Bronchial smooth muscle cell (primary cell): ENCODE measurements at places on chromosomes 7 and 10. TPM values are rescaled to one million over a fixed set of nuclear protein-coding genes. Genes with fewer than 3 reads are reported as not detected.

The BCCIP gene
- total RNA-seq, result 25.7 and 31.7 TPM in 2 replicates

The MYO1G gene
- total RNA-seq, result under 0.01 TPM in 2 replicates

The TRIL gene
- total RNA-seq, result under 0.01 and 2.1 TPM in 2 replicates

The PRTFDC1 gene
- 28.1 and 58.6 TPM in 2 replicates for total RNA-seq

The EVX1 gene
- total RNA-seq, result not detected in 2 replicates

The RBM48 gene
- total RNA-seq, result 10.2 and 11.7 TPM in 2 replicates

The ANKRD7 gene
- total RNA-seq, result 1.6 and 2.0 TPM in 2 replicates

The OR2A1 gene
- total RNA-seq, result 0.09 TPM in 1 of 2 replicates, not detected in the other

The SCIN gene
- 0.16 TPM in 1 of 2 replicates, not detected in the other for total RNA-seq

The NPY4R gene
- under 0.01 TPM in 1 of 2 replicates, not detected in the other for total RNA-seq

The CACNB2 gene
- total RNA-seq, result 1.2 and 1.3 TPM in 2 replicates

The NUTM2B gene
- 0.16 and 0.52 TPM in 2 replicates for total RNA-seq

The SOSTDC1 gene
- total RNA-seq, result 0.16 TPM in 1 of 2 replicates, not detected in the other

The KLF14 gene
- total RNA-seq, result under 0.01 TPM in 1 of 2 replicates, not detected in the other

The LRGUK gene
- 0.09 and 0.16 TPM in 2 replicates for total RNA-seq

The TMEM236 gene
- total RNA-seq, result under 0.01 TPM in 1 of 2 replicates, not detected in the other

The KIAA1217 gene
- 0.26 and 1.4 TPM in 2 replicates for total RNA-seq

The SUMF2 gene
- 166 and 232 TPM in 2 replicates for total RNA-seq

The SFRP4 gene
- total RNA-seq, result 0.32 and 1.5 TPM in 2 replicates

The TMEM140 gene
- 12.0 and 14.7 TPM in 2 replicates for total RNA-seq

The DDC gene
- total RNA-seq, result not detected in 2 replicates

The NOD1 gene
- total RNA-seq, result 3.5 and 4.9 TPM in 2 replicates

The ZNF853 gene
- 0.47 and 3.2 TPM in 2 replicates for total RNA-seq

The GIMAP4 gene
- total RNA-seq, result 0.09 TPM in 1 of 2 replicates, not detected in the other

The CXCL12 gene
- 54.7 and 125 TPM in 2 replicates for total RNA-seq

The TPST1 gene
- 116 and 293 TPM in 2 replicates for total RNA-seq

The ITGB8 gene
- total RNA-seq, result 51.7 and 61.1 TPM in 2 replicates

The NRCAM gene
- 0.17 and 1.4 TPM in 2 replicates for total RNA-seq

The VPS26A gene
- 12.4 and 33.6 TPM in 2 replicates for total RNA-seq

The VGF gene
- 0.32 TPM in 1 of 2 replicates, not detected in the other for total RNA-seq

The ZRANB1 gene
- 17.3 and 18.4 TPM in 2 replicates for total RNA-seq

The ELFN1 gene
- total RNA-seq, result 1.5 and 3.0 TPM in 2 replicates

The MLXIPL gene
- total RNA-seq, result 0.09 and 0.16 TPM in 2 replicates

The DENND2A gene
- total RNA-seq, result 38.6 and 47.7 TPM in 2 replicates

The FANK1 gene
- 6.0 and 8.5 TPM in 2 replicates for total RNA-seq

The PRSS1 gene
- total RNA-seq, result not detected in 2 replicates

The IMPDH1 gene
- total RNA-seq, result 28.8 and 33.5 TPM in 2 replicates

The SUN3 gene
- not detected in 2 replicates for total RNA-seq

The OR2A5 gene
- total RNA-seq, result not detected in 2 replicates

The CHRM2 gene
- 0.32 and 3.0 TPM in 2 replicates for total RNA-seq

The TAS2R38 gene
- not detected in 2 replicates for total RNA-seq

The PWWP2B gene
- total RNA-seq, result 6.5 and 9.6 TPM in 2 replicates

The PRR15 gene
- total RNA-seq, result 0.16 TPM in 1 of 2 replicates, not detected in the other

The CACNA2D1 gene
- total RNA-seq, result 29.1 and 33.3 TPM in 2 replicates

The UBN2 gene
- 2.5 and 3.8 TPM in 2 replicates for total RNA-seq

The CPA2 gene
- under 0.01 TPM in 1 of 2 replicates, not detected in the other for total RNA-seq

The C7orf33 gene
- not detected in 2 replicates for total RNA-seq

The HOGA1 gene
- 0.34 and 1.4 TPM in 2 replicates for total RNA-seq

The TRRAP gene
- total RNA-seq, result 12.3 and 14.1 TPM in 2 replicates

The OR6V1 gene
- not detected in 2 replicates for total RNA-seq

The ANKRD2 gene
- total RNA-seq, result 0.16 and 4.9 TPM in 2 replicates

The AKR1C4 gene
- not detected in 2 replicates for total RNA-seq

The ACTL6B gene
- not detected in 2 replicates for total RNA-seq

The RASSF4 gene
- 8.2 and 10.2 TPM in 2 replicates for total RNA-seq

The DYNC1I1 gene
- 0.17 and 0.47 TPM in 2 replicates for total RNA-seq

The ARHGEF5 gene
- 0.63 and 1.4 TPM in 2 replicates for total RNA-seq

The GNAT3 gene
- total RNA-seq, result not detected in 2 replicates

The CTNNA3 gene
- not detected in 2 replicates for total RNA-seq
